ENCODE measurements at places on chromosomes 7 and 10. TPM values are rescaled to one million over a fixed set of nuclear protein-coding genes. Genes with fewer than 3 reads are reported as not detected.

The ANKRD2 gene
- not detected for total RNA-seq

DNA sequence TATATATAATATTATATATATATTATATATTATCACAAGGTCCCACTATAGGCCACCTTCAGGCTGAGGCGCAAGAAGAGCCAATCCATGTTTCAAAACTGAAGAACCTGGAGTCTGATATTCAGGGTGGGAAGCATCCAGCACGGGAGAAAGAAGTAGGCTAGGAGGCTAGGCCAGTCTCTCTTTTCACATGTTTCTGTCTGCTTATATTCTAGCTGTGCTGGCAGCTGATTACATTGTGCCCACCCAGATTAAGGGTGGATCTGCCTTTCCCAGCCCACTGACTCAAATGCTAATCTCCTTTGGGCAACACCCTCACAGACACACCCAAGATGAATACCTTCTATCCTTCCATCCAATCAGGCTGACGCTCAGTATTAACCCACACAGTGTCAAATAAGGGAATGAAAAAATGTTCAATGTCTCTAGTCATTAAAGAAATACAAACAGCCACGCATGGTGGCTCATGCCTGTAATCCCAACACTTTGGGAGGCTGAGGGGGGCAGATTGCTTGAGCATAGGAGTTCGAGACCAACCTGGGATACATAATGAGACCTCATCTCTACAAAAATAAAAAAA, 135.4 kb upstream of the PCBD1 start:
- no peak for DNase-seq
- H3K27me3 ChIP-seq: no peaks in the 10 kb centered on the region
- H3K36me3 ChIP-seq: no peaks in the 10 kb centered on the region
- no peak overlapping the region for H3K4me3 ChIP-seq
- H3K27ac ChIP-seq: no peak overlapping the region

- H3K27ac ChIP-seq: no peak overlapping the region
- H3K27me3 ChIP-seq: no peaks in the 10 kb centered on the region
- H3K4me1 ChIP-seq: no peaks in the 10 kb centered on the region
- H3K36me3 ChIP-seq: no peaks in the 10 kb centered on the region
- H3K4me3 ChIP-seq: no peak overlapping the region
Measured at GRCh38 chr10:75826846-75827245, 395.4 kb downstream of the LRMDA start.

DNA sequence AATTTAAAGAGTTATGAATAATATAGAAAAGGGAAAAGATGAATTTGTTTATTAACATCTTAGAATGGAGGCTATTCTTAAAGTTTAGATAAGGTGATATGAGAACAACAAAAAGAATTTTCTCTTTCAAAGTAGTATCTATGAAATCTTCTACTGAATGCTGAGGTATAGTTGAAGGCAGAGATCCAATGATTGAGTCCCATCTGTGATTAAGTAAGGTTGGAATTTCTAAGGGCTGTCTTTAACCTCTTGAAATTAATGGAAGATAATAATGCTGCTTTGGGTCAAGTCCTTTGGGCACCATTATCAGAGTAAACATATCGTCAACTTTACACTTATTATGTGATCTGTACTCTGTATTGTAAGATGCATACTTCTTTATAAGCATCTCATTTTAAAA, 307.9 kb downstream of the PRKG1 start:
- no peaks in the 10 kb centered on the region for H3K36me3 ChIP-seq
- no peak for DNase-seq
- no peaks in the 10 kb centered on the region for H3K27me3 ChIP-seq
- H3K4me3 ChIP-seq: no peak overlapping the region

DNA sequence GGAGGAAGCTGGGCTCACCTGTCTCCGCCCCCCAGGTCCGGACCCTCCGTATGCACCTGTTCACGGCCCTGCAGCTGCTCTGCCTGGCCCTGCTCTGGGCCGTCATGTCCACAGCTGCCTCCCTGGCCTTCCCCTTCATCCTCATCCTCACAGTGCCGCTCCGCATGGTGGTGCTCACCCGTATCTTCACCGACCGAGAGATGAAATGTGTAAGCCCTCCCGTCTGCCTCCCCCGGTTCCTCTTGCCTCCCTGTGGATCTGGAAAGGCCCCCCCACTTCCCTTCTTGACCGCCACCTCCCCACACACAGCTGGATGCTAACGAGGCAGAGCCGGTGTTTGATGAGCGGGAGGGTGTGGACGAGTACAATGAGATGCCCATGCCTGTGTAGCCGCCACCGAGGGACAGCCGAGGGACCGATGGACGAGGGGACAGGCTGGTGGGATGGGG, 4.6 kb downstream of the FASTK start:
- H3K4me3 ChIP-seq: no peak overlapping the region
- peaks cover 20% of the 10 kb centered on the region for H3K36me3 ChIP-seq
- no peak overlapping the region for H3K27ac ChIP-seq
- DNase-seq: no peak
- peaks cover 33% of the 10 kb centered on the region for H3K4me1 ChIP-seq

GRCh38 chr10:14536241-14537213, 205.8 kb upstream of the FRMD4A start:
- H3K4me1 ChIP-seq: peaks cover 62% of the 10 kb centered on the region
- no peak overlapping the region for H3K4me3 ChIP-seq
- DNase-seq: peak; percentile 80
- H3K36me3 ChIP-seq: no peaks in the 10 kb centered on the region
- H3K27me3 ChIP-seq: no peaks in the 10 kb centered on the region

DNA sequence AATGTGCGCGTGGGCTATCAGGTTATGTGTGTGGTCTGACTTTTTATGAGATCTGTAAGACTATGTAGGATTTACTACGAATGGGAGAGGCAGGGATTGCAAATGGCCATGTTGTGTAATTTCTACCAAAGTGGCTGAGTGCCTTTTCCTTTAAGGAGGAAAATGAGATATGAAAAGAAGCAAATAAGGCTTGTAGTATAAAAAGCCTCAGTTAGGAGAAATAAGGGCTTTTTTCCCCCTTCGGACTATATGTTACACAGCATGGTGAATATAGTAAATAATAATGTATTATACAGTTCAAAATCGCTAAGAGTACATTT, 447 bp upstream of the GPAM start:
- DNase-seq: no peak
- peak overlapping the region; percentile 61 for H3K27ac ChIP-seq
- no peaks in the 10 kb centered on the region for H3K36me3 ChIP-seq
- peak overlapping the region; percentile 62 for H3K4me3 ChIP-seq
- no peaks in the 10 kb centered on the region for H3K27me3 ChIP-seq

- H3K4me1 ChIP-seq: peaks cover 3% of the 10 kb centered on the region
- H3K27me3 ChIP-seq: no peaks in the 10 kb centered on the region
- H3K4me3 ChIP-seq: no peak overlapping the region
- no peak overlapping the region for H3K27ac ChIP-seq
Measured at GRCh38 chr7:22709857-22710256, 17.1 kb upstream of the IL6 start.

DNA sequence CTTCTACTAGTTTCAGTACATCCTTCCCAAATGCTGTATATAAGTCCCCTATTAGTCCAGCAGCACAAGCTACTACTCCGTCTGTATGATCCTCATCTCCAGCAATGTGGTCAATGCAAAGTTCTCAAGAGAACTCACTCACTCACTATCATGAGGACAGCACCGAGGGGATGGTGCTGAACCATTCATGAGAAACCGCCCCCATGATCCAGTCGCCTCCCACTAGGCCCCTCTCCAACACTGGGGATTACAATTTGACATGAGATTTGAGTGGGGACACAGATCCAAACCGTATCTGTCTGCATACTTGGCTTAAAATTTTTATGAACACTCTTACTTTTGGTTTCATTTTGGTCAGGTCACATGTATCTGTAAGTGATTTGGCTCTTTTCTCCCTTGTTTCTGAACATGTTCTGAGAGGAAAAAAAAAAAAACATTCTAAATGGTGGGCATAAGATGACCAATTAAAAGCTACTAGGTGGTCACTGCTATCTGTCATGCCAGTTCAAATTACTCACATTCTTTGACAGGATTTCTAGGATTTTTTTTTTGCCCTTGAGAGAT, 60.1 kb downstream of the ZNF783 start:
- no peaks in the 10 kb centered on the region for H3K36me3 ChIP-seq
- no peaks in the 10 kb centered on the region for H3K27me3 ChIP-seq
- no peaks in the 10 kb centered on the region for H3K4me1 ChIP-seq
- no peak overlapping the region for H3K4me3 ChIP-seq

DNA sequence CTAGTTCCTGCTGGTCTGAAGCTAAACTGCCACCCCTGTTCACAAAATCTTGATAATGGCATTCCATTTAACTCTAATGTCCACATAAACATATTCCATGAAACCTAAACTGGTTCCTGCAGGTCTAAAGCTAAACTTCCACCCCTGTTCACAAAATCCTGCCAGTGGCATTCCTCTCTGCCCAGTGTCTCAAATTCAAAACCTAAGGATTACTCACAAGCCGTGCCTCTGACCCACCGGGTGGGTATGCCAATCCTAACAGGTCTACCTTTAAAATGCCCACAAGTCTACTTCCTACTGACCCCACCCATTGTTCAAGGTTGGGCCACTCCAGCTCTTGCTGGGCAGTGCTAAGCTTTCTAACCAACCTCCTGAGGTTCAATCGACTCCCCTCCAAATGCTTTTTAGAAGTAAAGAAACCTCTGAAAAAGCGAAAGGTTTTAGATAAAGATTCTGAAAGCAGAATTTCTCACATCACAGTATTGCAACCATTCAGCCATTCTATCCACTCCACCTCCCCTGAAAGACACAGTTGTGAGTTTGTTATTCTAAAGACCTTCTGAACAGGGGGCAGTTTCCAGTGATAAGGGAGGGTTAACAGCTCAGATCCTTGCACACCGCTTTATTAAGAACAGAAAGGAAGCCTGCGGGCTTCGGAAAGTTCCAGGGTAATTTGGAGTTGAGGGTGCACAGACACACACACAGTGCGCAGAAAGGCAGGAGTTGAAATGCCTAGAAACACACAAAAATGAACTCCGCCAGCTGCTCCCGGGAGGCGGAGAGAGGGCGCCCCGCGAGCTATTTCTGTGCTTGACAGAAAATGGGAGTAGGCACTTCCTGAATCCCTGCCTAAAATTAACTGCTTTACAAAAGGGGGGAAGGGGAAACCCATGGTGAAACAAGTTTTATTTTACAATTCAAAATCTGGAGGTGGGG, 87.7 kb downstream of the TNS3 start:
- peaks cover 48% of the 10 kb centered on the region for H3K4me1 ChIP-seq
- no peak for DNase-seq
- H3K27me3 ChIP-seq: no peaks in the 10 kb centered on the region
- H3K4me3 ChIP-seq: no peak overlapping the region
- H3K36me3 ChIP-seq: no peaks in the 10 kb centered on the region

DNA sequence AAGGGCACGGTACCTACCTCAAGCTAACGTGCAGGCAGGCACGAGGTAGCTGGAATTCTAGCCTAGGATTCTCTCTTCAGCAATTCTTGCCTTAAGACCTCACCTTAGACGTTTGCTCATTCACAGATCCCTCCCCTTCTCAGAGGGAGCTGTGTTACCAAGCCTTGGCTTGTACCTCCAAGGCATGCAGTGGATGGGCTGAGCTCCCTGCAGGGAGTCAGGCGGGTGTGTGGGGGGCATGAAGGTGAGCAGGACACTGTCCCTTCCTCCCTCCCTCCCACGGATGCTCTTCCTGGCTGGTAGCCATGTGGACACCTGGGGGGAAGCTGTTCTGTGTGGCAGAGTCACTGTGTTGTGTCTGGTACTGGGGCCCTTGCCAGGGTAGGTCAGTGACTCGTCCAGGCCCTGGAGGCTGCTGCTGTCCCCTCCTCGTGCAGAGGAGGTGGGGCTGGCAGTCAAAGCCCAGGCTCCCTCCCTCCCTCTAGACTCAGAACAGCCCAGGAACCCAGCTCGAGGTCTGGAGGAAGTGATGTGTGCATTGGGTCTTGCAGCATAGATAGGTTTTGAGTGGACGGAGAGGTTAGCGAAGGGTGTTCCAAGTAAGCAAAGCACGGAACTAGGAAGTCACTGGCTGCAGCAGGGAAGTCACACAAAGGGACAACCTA, 222.2 kb upstream of the SH2B2 start:
- H3K4me3 ChIP-seq: no peak overlapping the region
- H3K27me3 ChIP-seq: no peaks in the 10 kb centered on the region
- no peaks in the 10 kb centered on the region for H3K36me3 ChIP-seq
- H3K27ac ChIP-seq: no peak overlapping the region
- no peaks in the 10 kb centered on the region for H3K4me1 ChIP-seq
- no peak for DNase-seq

DNA sequence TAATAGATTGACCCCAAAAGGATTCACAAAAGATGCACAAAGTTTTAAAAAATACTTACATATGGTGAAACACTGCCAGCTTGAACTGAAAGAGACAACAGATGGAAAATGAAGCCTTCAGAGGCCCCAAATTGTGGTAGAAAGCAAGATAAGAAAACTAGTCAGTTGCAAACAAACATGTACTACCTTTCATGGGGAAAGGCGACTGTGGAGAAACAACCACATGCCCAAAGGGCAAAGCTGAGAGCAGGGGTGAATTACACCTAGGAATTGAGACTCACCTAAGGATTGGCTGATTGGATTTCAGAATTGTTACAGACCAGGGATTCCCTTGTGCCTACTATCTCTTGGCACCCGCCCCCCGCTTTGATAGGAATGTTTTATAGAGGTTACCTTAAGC, 13.1 kb downstream of the EPC1 start:
- H3K27me3 ChIP-seq: no peaks in the 10 kb centered on the region
- no peak overlapping the region for H3K27ac ChIP-seq
- no peak overlapping the region for H3K4me3 ChIP-seq
